ENCODE measurements at places on chromosomes 2 and 18. TPM values are rescaled to one million over a fixed set of nuclear protein-coding genes. Genes with fewer than 3 reads are reported as not detected.

The FOXI3 gene
- 0.19 TPM for polyA plus RNA-seq

The OXER1 gene
- polyA plus RNA-seq = 13.4 TPM

The BMP10 gene
- polyA plus RNA-seq = not detected

The CDCA7 gene
- polyA plus RNA-seq = 39.0 TPM

The SATB2 gene
- 15.2 TPM for polyA plus RNA-seq

The CNRIP1 gene
- 16.7 TPM for polyA plus RNA-seq

- no peak for DNase-seq
These were observed 47.9 kb downstream of the BOLA3 start for GRCh38 chr2:74099835-74100234.

DNA sequence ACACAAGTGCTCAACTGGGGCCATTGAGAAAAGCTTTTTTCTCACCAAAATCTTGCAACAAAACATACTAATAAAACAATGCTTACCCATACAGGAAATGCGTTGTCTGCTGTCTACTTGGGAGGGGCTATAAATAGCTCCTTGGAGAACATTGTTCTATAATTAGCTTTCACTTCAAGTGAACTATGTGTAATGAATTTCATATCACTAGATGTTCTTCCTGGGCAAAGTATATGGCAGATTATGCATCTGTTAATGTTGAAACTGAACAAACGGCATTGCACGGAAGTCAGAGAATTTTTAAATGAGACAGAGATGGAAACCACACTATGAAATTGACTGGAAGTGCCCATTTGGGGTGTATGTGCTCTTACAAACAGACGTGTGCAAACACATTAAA lies 6.4 kb upstream of the NPAS2 start:
- DNase-seq = no peak

DNA sequence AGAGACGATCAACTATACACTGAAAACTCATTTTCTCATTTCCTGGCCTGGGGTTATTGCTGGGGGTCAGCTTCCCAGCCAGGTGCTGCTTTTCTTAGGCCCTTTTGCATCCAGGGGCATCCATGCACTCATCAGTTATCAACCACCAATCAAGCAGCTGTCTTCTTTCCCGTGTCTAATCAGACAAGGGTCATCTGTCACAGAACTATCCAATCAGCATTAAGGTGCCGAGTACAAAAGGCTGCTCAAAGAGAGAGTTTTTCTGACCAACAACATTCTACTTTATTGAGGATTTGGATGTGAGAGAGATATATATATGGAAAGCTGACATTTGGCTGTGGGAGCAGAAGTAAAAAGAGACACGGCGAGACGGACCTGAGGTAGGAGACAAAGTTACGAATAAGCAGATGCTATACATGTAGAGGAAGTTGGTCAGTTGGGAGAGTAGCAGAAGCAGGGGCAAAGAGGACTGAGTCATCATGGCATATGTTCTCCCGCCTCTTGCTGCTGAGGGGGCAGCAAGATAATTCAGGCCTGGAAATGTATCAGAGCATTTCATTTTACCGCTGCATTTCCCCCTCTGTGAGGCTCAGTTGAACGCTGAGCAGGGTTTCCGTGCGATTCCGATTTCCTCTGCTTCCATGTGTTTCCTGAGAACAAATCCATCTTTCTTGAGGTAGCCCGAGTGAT lies 129.3 kb downstream of the NUP35 start:
- no peak for DNase-seq

GRCh38 chr2:3348767-3349166 lies 28.9 kb downstream of the EIPR1 start:
- no peak for DNase-seq

DNA sequence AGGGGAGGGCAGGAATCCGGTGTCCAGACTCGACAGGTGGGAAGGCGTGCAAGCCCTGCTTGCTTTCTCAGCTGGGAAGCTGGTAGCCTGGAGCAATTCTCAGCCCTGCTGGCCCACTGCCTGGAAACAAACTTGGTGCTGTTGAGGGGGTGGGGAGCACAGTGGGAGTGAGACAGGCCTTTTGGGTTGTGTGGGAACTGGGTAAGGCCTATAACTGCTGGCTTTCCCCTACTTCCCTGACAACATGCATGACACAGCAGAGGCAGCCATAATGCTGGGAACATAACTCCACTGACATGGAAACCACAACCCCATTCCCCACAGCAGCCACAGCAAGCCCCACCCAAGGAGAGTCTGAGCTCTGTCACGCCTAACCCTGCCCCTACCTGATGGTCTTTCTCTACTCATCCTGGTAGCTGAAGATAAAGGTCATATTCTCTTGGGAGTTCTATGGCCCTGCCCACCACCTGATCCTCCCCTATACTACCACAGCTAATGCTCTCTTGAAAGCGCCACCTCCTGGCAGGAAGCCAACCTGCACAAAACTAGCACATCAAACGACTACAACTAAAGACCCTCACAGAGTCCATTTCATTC lies 122.9 kb upstream of the ACVR1C start:
- no peak for DNase-seq

DNA sequence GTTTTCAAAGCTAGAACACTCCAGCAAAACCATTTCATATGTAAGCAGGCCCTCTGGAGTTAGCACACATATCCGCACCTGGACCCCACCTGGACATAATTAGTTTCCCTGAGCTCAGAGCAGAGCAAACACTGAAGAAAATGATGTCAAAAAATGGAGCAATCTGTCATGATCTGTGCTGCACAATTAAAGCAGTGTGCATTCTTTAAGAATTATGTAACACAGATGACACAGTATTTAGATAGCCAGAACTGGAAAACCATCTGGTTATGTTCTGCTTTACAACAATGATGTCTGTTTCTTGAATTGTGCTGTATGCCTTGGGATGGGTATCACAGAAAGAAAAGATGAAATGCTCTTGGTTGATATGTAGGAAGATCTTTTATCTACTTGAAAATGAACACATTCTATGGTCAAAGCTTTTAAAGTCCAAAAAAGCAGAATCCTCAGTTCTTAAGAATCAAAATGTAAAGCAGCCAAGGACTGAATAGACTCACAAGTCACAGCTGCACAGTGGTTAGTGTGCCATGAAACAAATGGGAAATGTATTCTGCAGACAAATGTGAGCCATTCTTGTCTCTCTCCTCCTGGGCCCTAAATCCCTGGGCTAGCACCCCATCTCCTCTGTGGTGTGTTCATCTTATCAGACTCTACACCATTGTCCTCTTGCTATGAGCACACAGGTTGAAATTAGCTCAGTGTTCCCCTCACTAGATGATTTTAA lies 36.8 kb downstream of the HRH4 start:
- DNase-seq = no peak

DNA sequence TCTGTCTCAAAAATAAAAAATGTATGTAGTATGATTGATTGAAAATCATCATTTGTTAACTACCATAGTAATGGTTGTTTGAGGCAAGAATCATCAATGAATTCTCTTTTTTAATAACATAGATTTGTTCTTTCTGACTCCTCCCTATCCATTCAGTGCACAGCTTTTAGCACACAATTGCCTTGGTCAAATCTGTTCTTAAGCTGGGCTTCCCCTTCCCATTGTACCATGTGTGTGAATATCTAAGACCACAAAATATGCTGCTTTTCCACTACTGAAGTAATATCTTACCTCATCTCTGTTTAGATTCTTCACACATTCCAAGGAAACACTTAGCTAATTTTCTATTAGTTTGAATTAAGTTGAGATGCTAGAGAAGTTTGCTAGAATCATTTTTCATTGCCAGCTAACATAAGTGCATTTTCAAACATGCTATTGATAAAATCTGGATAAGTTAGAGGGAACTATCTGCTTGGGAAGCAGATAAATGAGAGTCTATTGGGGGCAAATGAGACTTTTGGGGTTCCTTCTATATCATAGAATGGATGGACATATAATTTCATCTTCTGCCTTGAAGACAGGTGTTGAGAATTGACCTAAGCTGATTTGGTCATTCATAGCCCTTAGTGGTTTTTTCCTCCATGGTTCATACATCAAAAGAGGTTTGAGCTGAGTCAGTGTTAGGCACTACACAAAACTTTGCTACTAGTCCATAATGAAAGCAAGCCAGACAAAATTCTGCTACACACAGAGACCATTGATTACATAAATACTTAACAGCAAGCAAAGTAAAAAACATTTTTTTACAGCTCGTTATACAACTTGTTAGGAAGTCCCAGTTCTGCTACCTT lies 231.9 kb downstream of the PLCL1 start:
- DNase-seq = no peak

DNA sequence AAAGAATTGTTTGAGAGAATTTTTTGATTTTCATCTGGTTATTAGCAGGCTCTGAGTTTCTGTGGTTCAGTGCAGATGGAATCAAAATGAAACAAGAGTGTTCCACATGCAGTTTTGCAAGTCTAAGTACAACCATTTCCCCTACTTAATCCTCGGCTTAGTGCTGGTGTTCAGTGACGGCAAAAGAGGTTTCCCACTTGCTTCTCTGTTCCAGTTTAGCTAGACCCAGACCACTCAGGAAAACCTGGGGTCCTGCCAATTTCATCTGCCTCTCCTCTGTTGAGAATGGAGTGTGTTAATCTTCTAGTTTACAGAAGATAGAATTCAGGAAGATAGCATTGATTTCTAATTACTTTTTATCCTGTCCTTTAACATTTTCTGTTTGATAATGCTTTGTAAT lies 996.2 kb upstream of the FANCL start:
- DNase-seq = no peak

DNA sequence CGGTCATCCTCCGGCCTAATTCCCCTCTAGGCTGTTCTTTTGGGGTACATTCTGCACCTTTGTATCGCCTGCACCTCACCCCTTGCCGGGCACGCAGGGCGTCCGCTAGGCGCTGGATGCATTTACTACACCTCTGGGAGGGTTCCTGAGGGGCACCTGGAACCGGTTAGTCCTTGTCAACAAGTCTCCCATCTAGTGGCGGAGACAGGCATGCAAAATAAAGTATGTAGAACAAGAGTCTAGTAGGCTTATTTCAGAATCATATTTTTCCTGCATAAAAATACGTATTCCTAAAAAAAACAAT lies 705 bp upstream of the TEX261 start:
- DNase-seq = no peak

DNA sequence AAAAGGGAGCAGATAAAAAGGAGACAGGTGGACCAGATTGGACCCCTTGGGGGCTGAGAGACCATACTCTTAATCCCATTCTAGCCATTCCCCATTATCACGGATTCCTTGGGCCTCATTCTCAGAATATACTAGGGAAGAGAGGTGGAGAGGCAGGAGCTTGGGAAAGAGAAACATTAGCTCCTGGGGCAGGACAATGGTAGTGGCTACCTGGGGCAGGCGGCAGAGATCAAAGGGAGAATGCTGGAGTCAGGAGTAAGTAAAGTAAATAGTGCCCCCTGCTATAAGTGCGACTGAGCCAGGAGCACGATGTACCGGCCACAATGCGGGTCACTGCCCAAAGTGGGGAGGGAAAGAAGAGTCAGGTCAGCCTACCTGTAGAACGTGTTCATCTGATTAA lies 20.4 kb upstream of the IHH start:
- no peak for DNase-seq

DNA sequence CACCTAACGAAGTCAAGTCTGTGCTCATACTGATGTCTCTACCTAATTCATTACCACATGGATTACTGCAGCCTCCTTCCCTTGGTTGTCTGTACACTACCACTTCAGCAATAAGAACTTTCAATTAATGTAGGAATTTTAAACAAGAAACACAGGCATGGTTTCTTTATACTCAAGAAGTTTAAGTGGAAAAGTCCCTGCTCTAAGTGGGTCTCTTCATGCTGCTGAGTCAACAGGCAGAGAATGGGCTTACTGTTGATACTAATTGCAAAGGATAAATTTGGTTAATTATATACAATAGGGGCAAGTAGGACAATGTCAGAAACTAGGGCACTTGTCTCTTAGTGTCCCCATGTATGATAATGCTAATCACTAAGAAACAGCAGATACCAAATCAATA lies 392.6 kb downstream of the DSEL start:
- DNase-seq = no peak

DNA sequence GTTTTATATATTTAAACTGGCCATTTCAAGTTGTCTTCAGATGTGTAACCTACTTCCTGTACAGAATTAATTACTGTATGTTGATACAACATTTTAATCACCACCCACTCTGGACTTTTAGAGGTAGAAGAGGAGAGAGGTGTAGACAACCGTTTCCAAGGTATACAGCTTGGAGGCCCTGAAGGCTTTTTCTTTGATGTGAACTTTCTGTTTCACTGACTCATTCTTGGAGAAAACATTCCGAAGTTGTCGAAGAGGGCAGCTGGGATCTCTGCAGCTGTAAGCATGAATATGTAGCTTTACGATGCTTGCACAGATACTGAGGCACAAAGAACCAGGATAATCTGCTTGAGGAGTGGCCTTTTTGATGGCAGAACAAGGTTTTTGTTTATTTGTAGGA lies 137.0 kb downstream of the NCKAP5 start:
- DNase-seq = no peak

DNA sequence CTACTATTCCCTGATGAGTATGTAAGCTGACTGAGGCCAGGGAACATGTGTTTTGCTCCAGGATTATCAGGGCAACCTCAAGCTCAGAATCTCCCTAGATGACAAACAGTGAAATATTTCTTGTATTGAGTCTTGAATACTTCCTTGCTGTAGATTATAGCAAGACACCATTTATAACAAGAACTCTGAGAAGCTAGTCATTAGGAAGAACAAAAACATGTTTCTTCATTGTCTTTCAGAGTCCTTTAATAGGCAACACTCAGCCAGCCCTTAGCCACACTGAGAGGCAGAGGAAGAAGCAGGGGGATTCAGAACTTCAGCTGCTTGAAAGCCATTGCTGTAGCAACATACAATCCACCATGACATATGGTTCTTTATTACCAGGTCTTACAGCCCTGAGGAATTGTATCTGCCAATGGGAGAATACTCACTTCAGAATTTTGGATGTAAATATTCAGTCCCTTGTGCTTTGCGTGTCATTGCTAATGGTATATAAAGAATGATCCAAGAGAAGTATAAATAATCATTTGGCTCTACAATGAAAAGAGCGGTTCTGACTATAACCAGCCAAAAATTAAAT lies 117.5 kb upstream of the NCKAP5 start:
- no peak for DNase-seq

DNA sequence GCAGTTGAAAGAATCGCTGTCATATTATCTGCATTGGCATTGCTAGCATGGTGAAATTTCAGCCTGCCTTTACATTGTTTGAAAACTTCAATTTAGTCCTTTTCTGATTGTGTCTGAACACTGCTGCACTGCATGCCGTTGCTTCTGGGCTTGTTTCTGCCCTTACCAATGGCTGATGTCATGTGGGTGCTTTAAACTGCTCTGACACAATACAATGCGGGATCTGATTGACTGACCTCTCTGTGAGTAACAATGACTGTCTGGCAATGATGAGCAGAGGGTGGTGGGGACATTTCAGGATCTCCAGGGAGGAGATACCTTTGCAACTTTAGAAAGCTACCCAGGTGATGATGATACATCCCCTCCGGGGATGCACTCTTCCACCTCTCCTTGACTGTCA lies 119.5 kb upstream of the ZBTB14 start:
- no peak for DNase-seq

- no peak for DNase-seq
These were observed 208.1 kb upstream of the KLHL14 start for GRCh38 chr18:32980896-32981295.

GRCh38 chr2:11187083-11187619 lies 31.9 kb downstream of the SLC66A3 start:
- DNase-seq = no peak

All from renal pelvis (tissue), 12 donors.